ENCODE measurements at places on chromosomes 4 and X.

- no peak for DNase-seq
These were observed 41.1 kb downstream of the NELFA start for GRCh38 chr4:1967512-1968149.

DNA sequence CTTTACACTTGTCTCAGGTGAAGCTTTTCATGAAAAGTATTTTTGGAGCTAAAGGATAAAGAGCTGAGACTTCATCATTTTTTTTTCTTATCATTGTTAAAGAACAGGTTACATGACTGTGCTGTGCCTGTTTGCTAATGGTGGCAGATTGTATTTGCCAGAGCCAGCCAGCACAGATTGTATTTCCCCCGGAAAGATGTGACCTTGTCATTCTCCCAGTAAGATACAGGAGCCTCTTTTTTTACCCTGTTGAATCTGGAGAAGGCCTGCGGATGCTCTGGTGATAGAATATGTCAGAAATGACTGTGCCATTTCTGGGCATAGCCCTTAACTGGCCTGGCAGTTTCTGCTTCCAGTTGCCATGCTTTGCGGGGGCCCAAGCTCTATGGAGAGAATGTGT, 91.9 kb downstream of the GPRIN3 start:
- DNase-seq, result no peak

- DNase-seq, result no peak
These were observed 66.1 kb downstream of the SORBS2 start for GRCh38 chr4:185745891-185746290.

DNA sequence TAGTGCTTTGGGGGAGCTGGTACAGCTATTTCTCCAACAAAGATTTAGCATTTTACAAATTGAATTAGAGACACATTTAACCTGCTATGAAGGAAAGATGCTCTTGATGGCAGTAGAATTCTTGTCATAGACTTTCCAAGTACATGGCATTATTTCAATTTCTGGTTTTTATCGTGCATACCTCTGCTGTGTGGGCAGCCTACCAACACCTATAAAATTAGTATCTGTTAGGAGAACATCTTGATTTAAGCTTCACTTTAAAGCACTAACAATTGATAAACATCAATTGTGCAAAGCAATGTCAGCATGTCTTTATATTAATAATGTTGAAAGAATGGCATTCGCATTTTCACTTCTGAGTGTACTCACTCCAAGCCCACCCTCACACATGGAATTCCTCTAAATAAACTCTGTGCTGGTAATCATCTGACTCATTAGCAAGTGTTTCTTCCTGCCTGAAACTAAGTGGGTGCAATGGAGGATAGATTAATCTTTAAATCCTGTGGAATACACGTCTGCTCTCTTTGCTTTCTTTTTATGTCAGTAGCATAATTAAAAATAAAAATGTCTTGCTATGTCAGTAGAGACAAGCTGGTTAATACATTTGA, 279.8 kb upstream of the MAGEB18 start:
- no peak for DNase-seq

- no peak for DNase-seq
These were observed 315.6 kb downstream of the GPAT3 start for GRCh38 chr4:83851261-83852084.

GRCh38 chr4:36177946-36178345, 66.4 kb downstream of the ARAP2 start:
- DNase-seq, result no peak

DNA sequence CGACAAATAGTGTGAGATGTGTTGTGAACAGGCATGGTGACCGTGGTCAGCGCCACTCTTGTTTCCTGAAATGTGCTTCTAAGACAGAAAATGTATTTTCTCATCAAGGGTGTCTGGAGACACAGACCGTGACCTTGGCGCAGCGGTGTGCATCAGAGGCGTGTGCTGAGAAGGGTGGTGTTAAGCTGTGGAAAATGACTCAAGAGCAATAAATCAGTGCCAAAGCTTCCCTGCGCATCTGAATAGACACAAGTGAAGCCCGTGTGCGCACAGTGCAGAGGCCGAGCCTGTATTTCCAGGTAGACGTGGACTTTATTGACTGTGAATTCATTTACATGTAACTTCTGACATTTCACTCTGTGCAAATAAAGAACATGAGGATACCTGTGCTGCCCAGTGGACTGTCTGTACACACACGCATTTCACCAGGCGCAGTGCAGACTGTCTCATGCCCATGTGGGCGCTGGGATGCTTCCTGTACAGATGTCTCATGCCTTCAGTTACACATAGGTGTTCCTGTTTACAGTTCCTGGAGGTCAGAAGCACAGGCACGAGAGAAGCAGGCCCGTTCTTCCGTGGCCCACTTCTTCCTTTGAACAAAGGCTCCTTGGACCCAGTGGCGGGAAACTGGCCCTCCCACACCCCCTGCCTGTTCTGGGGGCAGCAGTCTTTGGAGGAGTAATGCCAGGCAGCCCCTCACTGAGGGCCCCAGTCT, 31.9 kb downstream of the NSG1 start:
- DNase-seq, result no peak

GRCh38 chr4:183118585-183118984, 19.5 kb downstream of the WWC2 start:
- DNase-seq, result no peak

DNA sequence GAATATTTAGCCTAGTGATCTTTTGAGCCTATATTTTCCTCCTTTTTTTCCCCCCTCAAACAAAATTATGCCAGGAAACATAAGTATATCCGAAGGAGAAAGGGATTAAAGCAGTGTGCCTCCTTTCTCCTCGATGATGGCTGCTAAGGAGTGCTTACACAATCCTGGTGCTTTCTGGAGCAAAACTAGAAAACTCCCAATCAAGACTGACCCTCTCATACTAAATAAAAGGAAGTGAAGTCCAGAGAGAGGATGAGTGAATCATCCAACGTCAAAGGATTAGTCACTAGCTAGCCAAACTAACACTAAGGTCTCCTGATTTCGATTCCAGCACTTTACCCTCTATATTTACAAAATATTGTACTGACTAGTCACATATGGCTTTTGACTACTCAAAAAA, 146.8 kb downstream of the PPP3CA start:
- DNase-seq, result no peak

GRCh38 chrX:133786382-133786781, 199.0 kb downstream of the GPC3 start:
- no peak for DNase-seq

DNA sequence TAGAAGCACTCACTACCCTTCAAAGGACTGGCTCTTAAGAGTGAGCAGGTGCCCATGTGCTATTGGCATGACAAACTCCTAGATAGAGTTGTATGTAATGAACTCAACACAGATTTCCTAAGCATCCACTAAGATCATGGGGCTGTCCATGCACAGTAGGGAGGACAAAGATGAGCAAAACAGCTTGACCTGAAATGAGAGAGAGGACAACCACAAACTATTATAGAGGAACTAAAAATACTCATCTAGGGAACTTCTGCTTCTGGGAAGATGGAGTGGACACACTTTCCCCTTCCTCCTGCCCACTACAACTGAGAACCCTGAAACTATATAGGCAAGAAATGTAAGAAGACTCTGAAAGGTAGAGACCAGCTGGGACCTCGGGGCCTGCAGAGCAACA, 20.8 kb upstream of the TMEM128 start:
- no peak for DNase-seq

GRCh38 chr4:46994007-46994405, 625 bp upstream of the GABRA4 start:
- no peak for DNase-seq

- no peak for DNase-seq
These were observed 38.2 kb downstream of the STARD8 start for GRCh38 chrX:68685685-68686084.

GRCh38 chrX:106742805-106743204, 16.3 kb downstream of the RNF128 start:
- DNase-seq, result no peak

- DNase-seq, result no peak
These were observed 127.4 kb downstream of the ANAPC10 start for GRCh38 chr4:144970597-144970996.

- DNase-seq, result no peak
These were observed 1035.6 kb downstream of the C4orf33 start for GRCh38 chr4:130131536-130131935.

DNA sequence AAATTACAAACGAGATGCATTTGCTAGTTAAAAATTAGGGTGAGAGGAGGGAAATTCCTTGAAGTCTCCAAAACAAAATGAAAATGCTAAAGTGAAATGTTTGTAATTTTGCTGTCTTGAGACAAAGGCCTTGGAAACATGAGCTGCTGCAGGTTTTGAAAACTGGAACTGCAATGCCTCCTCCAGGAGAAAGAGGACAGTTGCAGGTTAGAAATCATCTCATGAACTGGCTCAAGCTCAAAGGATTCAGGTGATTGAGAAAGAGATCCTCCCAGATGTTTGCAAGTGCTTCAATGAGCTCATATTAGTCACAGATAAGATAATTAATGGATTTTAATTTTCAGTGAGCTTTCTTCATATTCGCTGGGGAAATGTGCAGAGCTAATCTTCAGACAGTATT, 32.4 kb downstream of the SMPX start:
- no peak for DNase-seq

DNA sequence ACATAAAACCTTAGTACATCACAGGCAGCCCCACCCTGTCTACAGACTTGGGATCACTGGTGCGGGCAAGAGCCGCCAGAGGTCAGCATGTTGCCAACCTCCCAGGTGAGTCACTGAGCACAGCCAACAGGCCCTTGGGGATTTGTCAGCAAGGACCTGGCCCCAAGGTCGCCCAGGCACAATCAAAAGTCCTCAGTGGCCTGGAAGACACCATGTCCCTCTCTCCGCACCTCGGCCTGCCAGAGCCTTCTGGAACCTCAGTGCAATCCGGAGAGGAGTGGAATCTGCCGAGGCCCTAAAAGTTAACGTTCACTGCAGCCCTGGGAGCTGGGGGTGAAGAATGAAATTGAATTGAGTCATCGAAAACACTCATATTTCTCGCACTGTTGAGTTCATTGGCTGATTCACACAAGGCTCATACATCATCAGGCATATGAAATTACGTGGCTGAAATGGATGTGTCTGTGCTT, 74.3 kb downstream of the WFS1 start:
- DNase-seq, result no peak

DNA sequence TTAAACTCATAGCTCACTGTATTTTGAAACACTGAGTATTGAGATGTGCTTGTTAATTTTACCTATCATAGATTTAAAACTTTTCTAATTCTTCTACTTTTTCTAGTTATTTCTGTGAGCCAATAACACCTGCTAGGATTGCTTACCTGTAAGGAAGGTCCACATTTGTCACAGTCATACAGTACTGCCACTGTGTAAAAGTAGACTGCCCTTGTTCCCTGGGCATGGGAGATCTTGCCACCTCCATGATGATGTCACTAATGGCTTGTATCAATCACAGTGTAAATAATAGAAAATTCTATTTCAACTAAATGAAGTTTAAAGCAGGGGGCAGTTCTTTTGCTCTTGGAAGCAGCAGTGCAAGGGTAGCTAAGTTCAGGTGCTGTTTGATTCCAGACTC, 35.9 kb downstream of the GK start:
- no peak for DNase-seq

DNA sequence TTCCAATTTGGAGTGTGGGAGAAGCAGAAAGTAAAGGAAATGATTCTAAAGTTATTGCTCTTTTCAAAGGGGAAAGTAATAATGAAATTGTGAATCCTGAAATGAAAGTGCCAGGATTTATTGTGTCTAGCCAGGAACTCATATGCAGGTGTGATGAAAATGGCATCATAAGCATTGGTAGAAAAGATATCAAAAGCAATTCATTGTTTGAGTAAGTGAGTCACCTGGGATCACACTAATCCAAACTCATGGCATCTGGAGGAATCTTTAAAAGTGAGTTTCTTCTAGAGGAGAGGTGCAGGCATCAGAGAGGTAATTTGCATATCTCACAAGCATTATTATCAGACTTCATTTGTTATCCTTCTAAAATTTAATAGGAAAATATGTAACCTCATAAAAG, 84.7 kb downstream of the LARP7 start:
- DNase-seq, result no peak

GRCh38 chr4:10096978-10097335, 19.6 kb downstream of the WDR1 start:
- DNase-seq, result no peak

DNA sequence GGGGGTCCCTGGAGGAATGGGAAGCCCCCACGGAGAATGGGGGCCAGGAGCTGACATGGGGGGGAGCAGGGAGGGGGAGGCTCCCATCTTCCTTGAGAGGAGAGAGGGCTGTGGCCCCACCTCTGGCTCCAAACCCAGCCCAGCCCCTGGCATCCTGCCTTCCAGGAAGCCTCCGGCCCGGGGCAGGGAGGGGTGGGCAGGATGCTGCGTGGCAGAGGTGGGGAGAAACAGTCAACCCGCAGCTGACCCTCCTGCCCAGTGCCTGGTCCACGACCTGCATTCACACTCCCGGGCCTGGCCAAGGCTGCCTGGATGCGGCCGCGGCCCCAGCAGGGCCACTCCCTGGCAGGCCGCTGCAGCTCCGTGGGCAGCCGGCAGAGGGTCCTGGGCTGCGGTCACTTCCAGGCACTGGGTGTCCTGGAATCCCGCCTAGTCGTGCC, 39.0 kb downstream of the CPLX1 start:
- no peak for DNase-seq

DNA sequence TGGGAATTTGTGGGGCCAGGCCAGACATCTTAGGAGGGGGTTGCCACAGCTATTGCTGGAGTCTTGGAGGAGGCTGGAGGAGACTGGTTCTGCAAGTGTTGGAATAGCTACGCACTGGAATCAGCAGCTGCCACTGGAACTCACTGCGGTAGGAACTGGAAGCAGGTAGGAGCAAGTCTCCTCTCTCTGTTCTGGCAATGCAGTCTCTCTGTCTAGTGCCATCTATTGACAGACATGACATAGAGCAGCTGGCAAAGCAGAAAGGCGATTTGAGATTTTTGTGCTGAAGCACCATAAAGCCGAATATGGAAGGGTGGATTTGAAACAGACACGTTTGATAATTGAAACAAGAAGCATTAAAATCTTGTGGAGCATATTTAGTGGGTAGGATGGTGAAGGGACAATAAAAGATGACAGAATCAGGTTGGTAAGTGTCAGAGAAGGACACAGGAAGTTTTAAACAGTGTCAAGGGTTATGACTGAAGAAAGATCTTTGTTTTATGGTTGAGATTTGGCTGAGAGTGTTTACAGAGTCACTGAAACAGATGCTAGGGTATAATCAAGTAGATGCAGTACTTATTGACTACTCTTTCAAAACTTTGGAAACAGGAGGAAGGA, 23.5 kb upstream of the SYNPO2 start:
- DNase-seq, result no peak

- no peak for DNase-seq
These were observed 33.4 kb downstream of the ADGRA3 start for GRCh38 chr4:22482250-22483127.

GRCh38 chr4:147042046-147042445, 96.4 kb upstream of the TTC29 start:
- DNase-seq, result no peak

GRCh38 chrX:132041015-132041414, 17.9 kb downstream of the STK26 start:
- no peak for DNase-seq

DNA sequence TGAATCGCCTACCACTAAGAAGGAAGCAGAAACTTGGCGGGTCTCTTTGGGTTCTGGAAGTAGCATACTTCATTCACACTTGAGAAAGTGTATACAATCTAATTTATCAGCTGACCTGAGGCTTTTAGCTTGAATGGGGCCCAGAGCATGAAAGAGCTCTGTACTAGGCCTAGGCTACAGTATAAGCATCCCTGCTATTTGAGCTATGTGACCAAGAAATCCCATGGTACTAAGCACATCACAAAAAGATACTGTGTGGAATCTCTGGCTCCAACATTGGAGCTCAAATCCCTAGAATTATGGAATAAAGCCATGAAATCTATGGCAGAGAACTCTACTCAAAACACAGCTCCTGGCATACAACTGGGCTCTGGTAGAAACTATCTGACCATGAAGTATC, 43.9 kb upstream of the CCDC149 start:
- no peak for DNase-seq

- DNase-seq, result no peak
These were observed 117.3 kb downstream of the NKX6-1 start for GRCh38 chr4:84381759-84382158.
